Stimulated activated CD8-positive, alpha-beta memory T cell treated with anti-CD3 and anti-CD28 coated beads, Interleukin-7, amount 100 ng/mL, for 1 hour (primary cell): ENCODE measurements at places on chromosomes 11 and 22.

GRCh38 chr11:46475926-46476545 is 84.5 kb upstream of the CHRM4 start:
- no peak for DNase-seq

DNA sequence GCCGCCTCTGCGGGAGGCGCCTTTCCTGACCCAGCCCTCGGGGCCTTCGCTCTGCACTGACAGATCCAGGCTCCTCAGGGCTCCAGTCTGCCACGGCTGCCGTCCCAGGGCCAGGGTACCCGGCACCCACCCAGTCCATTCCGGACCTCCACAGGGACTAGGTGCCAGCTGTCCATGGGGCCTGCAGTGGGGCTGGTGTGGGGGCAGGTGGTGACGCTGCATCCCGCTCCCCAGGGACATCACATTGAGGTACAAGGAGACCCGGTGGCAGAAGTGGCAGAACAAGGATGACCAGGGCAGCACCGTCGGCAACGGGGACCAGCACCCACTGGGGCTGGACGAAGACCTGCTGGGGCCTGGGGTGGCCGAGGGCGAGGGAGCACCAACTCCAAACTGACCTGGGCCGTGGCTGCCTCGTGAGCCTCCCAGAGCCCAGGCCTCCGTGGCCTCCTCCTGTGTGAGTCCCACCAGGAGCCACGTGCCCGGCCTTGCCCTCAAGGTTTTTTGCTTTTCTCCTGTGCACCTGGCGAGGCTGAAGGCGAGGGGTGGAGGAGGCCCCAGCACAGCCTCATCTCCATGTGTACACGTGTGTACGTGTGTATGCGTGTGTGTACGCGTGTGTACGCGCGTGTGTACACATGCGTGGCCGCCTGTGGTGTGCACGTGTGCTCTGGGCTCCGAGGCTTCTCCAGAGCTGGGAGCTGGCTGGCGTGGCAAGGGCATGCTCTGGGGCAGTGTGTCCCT is 16.7 kb downstream of the RNH1 start:
- no peak for DNase-seq

DNA sequence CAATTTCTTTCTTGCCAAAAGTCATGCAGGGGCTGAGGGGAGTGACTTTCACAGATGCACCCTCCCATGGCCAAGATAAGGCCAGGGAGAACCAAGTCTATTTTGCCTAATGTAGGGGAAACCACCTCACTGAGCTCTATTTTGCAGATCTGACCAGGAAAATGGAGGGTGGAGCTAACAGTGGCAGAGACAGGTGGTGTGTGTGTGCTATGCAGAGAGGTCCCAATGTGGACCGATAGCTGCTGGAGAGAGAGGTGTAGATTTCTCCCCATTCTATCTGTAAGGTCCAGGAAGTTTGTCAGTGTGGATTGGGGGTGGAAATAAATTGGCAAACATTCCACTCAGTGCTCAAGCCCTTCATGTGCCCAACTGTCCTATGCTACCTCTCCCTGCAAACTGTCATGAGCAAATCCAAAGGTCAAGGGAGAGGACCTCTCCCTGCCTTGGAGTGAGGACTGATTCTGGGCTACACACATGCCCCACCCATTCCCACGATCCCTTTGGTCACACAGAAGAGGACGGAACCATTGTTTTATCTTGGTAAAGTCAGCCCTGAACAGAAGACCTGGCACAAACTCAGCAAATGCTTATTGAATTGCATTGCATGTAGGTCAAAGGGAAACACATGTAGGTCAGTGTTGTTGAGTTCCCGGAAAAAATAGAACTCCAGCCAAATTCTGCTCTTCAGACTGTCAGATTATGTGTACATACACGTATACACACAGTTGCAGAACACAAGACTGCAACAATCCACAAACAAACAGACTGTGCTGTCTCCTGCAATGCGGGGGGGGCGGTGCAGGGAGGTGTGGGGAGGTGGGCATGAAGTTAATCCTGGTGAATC is 65.9 kb downstream of the C11orf58 start:
- DNase-seq, result no peak

GRCh38 chr11:5712507-5712906 is 22.9 kb downstream of the TRIM22 start:
- no peak for DNase-seq

GRCh38 chr11:74948546-74948897 is 369 bp downstream of the XRRA1 start:
- no peak for DNase-seq
